GM20000 (cell line): ENCODE measurements at places on chromosomes 5 and 9.

- no peak for DNase-seq
Observed at GRCh38 chr9:118643118-118643517, 726.1 kb downstream of the BRINP1 start.

DNA sequence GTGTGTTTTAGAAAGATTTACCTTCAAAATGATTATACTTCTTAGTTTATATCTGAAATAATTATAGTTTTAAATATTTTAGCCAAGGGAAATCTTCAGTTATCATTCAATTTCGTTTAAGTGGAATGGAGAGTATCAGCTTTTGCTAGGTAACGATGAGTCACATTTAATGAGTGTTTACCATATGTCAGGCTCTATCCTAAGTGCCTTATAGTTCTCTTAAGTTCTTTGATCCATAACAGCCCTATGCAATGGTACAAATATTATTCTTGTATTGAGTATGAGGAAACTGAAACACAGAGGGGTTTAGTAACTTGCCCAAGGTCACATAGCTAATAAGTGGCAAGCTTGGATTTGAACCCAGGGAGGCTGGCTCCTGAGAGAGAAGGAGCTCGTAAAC lies 37.5 kb upstream of the SHB start:
- no peak for DNase-seq

- DNase-seq, result no peak
Observed at GRCh38 chr9:98094316-98094715, 24.7 kb downstream of the TRIM14 start.

GRCh38 chr9:19379697-19380046 lies 364 bp downstream of the RPS6 start:
- peak; percentile 26 for DNase-seq

- DNase-seq, result peak; percentile 72
Observed at GRCh38 chr9:95822583-95823431, 52.7 kb upstream of the ERCC6L2 start.
